ENCODE measurements at places on chromosomes 11 and 22.

DNA sequence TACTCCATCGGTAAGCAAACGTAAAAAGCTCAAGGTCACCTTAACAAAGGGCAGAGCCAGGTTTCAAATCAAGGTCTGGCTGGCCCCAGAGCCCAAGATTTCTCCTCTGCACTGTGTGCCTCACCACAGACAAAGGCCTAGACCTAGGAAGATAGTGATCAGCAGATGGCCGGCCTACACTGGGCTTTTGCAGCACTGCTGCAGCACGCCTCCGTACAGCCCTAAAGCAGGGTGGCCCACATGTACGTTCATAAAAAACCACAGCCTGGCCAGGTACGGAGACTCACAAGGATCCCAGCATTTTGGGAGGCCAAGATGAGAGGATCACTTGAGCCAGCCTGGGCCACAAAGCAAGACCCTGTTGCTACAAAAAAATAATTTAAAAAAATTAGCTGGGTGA, 106.3 kb upstream of the PITPNB start:
- no peak for DNase-seq

DNA sequence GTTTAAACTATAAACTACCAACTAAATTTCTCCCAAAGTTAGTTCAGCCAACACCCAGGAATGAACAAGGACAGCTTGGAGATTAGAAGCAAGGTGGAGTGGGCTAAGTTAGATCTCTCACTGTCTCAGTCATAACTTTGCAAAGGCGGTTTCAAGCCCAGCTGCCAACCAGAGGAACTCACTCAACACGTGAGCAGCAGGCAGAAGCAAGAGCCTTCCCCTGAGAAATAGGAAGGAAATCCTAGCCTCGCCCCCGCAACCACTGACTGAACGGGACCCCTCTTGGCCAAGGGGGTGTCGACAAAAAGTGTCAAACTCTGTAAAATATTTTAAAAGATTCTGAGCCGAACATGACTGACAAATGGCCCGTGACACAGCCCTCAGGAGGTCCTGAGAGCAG, 4.4 kb upstream of the KRTAP5-9 start:
- no peak for DNase-seq

DNA sequence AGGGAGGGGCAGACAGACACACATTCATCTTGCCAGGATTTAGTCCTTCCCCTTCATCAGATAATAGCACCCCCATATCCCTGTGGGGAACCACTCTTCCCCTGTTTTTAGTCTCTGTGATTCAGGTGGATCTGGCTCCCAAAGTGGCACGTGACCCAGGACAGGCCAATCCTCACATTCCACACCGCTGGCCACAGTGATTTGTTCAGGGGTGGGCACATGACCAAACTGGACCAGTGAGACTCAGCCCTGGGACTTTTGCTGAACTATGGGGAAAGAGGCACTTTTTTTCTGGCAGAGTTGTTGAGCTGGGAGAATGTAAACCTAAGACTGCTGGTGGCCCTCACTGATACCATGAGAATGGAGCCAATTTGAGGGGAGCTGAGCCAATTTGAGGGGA, 19.1 kb upstream of the KCNJ11 start:
- DNase-seq, result no peak

- DNase-seq, result no peak
Measured at GRCh38 chr11:86799680-86800075, 664 bp upstream of the PRSS23 start.

- no peak for DNase-seq
Measured at GRCh38 chr11:12205330-12205729, 94.9 kb downstream of the MICAL2 start.

- DNase-seq, result no peak
Measured at GRCh38 chr11:44813401-44813800, 86.6 kb downstream of the TSPAN18 start.
